ENCODE measurements at places on chromosomes 16 and 17.

DNA sequence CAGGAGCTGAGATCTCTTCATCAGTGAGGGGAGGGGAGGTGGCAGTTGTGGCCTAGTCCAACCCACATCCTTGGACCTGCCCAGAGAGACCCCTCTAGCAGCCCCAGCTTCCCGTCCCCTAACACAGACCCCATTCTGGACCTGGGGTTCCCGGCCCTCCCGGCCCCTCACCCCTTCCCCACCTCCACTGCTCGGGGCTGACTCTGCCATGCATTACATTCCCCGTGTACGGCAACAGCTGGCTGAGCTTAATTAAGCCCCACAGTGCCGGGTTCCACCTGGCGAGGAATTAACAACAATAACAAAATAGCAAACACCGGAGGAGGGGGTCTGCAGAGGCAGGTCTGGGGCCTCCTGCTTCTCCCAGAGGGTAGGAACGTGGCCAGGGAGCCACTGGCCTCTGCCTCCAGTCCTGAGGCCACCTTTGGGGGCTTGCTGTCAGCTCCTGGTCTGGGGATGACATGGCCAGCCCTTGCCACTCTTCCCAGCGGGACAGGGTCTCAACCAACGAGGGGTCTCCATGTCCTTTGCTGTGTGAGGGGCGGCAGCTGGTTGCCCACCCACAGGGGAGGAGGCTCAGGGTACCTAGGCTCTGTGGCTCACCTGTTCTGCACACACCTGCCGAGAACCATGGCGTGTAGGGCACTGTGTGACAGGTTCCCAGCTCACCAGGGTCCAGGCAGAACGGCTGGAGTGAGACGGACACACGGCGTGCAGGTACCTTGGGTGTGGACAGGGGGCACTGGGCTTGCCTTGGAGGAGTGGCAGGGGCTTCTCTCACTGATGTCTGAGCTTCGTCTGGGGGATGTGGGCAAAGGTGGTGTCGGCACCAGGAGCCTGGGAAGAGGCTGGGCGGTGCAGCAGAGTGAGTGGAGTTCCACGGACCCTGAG is 46.9 kb upstream of the CBFA2T3 start:
- no peak for DNase-seq

- DNase-seq: no peak
These were observed 37.8 kb upstream of the TMC5 start for GRCh38 chr16:19379838-19380237.

GRCh38 chr17:55005520-55005919 is 37.0 kb downstream of the STXBP4 start:
- no peak for DNase-seq

DNA sequence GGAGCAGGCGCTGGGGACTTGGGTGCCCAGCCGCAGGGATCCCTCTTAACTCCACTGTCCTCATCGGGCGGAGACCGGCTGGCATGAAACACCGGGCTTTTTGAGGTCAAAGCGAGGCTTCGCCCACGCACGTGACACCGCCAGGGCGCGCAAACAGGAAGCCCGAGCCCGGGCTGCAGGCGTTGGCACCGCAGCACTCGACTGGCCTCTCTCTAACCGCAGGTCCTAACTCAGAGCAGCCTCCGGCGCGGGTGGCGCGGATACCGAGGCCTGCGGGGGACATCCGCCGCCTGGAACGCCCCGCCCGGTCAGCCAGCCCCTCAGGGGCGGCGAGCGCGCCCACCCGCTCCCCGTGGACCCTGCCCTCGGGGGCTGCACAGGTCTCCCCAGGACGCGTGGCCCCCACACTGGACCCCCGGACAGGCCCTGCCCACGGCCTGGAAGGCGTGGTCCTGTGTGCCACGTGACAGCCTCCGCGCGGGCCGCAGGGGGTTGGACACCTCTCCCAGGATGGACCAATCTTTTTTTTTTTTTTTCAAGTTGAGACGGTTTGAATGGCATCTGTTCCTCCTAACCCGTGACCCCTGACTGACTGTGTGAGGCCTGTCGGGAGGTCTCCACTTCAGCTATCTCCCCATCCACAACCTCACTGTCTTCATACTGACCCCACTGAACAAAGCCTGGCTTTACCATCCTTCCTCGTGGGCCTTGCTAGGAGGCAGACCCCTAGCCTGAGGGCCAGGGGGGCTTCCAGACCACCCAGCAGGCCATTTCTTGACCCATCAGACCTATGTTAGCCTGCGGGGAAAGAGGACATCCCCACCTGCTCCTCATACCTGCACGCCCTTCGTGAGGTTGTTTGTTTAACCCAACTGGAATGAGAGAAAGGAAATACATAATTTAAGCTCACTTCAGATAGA is 8.4 kb upstream of the SLC47A2 start:
- DNase-seq: no peak

- DNase-seq: no peak
These were observed 665.7 kb downstream of the CDH8 start for GRCh38 chr16:61370564-61370963.

DNA sequence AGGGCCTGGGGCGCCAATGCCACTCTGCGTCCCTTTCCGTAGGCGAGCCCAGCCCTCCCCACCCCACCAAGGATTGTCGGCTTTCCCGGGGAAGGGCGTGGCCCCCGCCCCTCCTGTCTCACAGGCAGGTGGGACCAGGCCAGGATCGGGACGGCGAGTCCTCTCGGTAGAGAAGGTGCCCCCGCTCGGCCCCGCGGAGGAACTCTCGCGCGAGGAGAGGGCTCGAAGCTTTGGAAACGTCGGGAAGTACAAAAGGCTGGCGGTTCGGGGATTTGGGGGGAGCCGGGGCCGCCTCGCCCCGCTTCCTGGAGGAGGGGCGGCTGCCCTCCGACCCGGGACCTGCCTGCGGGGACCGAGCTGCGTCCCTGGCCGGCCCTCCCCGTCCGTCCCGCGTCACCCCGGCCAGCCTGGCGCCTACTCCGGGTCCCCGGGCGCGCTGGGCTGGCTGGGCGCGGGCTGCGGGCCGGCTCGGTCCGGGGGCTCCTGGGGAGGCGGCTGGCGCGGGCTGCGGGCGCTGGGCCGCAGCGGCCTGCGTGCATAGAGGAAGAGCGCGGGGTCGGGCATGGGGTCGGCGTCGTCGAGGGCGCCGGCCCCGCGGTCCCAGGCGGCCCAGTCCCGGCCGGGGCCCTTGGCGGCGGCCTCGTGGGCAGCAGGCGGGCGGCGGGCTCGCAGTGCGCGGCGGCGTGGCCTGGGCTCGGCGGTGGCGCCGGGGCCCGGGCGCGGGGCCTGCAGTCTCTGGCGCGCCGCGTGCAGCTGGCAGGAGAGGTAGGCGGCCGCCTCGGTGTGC is 12.6 kb upstream of the CLUH start:
- DNase-seq: no peak

DNA sequence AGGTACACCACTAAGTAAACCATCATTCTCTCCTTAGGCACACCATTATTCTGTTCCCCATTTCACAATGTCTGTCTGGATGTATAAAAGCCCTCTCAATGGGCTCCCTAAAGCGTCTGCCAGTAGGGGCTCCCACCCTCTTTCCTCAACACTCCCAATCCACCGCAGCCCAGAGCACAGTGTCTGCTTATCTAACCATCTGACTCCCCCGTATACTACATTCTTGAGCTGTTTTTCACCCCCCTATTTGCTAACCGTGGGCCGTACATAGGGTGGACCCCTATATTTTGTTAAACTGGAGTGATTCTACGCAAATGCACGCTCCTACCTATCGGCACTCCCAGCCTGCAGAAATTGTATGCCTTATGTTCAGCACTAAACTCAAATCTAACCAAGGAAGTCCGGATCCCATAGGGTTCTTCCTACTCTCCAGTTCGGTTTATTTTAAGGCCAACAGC is 685 bp upstream of the PSMD3 start:
- DNase-seq: no peak

DNA sequence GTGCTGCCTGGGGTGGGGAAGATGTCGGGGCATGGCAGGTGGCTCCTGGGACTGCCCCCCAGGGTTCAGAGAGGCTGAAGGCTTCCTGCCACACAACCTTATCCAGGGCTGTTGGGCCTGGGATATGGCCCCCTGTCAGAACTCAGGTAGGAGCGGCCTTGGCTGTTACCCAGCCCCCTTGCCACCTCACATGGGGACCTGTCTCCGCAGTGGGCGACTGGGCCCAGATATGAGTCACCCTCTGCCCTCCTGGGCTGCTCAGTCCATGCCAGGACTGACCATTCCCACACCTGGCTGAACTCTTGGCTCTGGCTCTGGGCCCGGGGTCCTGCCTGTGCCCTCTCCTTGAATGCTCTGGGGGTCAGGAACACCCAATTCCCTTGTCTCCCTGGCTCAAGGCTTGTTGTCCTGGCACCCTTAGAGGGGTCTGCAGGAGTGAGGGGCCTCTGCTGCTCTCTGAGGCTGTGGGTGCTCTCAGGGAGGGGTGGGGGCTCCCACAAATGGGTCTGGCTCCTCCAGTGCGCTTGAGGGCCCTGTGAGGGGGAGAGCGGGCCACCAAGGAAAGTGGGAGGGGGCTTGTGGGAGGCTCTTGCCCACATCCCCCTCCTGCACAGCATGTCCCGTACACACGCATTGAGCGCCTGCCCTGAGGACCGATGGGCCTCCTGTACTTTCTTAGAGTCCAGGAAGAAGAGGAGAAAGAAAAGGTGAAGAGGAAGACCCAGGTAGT is 36.0 kb downstream of the LGALS9 start:
- no peak for DNase-seq

DNA sequence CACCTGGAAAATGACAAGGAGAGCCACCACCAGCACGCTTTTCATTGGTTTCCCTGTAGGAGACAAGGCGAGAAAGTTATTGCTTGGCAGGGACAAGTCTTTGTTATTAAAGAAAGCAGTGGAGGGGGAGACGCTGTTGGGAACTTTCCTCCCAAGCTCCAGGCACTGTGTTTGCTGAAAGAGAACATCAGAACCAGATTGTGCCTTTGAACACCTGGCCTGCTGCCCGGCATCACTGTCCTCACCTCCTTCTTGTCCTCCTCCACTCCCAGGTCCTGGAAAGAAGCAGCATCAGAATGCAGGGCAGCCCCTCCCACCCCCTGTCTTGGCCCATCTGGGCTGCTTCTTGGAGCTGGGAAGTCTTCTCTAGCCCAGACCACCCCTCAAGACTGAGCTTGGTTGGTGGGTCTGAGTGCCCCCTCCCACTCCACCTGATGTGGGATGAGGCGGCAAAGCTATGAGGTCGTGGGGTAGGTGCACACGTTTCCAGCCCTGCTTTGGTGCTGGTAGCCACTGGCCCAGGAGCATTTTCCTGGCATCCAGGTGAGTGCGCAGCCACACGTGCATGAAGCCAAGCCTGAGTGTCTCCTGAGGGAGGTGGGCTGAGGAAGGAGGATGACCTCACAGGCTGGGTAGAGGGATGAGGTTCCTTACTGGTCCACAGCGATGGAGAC is 6.2 kb downstream of the CCR7 start:
- no peak for DNase-seq

DNA sequence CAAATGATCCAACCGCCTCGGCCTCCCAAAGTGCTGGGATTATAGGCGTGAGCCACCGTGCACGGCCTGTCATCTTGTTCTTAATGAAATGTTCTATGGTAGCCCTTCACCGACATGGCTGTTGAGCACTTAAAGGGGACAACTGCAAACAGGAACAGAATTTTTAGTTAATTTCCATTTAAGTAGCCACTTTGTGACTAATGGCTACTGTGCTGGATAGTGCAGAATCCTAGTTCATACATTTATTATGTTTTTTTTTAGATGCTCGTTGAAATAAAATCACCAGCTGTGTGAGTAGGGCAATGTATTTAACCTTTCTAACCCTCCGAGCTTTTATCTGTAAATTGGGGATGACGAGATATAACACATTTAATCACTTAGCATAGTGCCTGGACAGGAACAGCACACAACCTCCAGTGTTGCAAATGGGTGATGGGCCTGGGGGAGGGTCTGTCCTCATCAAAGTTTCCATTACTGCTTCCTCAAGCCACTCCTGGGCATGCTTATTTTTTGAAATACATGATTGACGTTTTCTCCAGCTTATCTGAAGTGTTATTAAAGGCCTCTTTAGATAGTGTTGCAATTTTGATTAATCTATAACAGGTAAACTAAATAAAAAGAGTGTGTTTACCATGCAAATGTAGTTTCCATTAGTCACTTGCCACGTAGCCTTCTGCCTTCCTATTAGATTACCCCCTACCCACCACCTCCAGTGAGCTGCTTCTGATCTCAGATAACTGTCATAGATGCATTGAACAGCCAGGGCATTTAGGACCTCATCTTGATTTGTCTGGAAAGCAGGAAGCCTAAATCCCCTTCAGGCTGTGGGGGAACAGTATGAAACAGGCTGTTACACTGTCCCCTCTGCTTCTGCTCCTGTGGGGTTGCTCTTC is 42.5 kb upstream of the TANC2 start:
- DNase-seq: no peak

DNA sequence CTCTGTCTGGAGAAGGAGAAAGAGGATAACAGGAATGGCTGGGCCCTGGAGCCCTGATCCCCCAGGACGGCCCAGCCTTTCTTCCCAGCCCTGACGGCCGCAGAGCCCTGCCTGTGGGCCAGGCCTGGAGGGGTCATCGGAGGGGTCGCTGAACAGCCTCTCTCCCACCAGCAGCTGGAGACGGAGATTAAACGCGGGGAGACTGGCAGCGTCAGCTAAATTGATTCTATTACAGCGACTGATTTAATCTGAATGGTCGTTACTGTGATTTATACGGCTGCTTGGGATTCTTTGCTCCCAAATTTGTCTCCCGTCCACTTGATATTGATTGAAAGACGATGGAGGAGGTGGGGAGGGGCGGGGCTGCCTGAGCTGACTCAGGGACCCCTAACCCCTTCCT is 7.1 kb upstream of the CDH15 start:
- no peak for DNase-seq

DNA sequence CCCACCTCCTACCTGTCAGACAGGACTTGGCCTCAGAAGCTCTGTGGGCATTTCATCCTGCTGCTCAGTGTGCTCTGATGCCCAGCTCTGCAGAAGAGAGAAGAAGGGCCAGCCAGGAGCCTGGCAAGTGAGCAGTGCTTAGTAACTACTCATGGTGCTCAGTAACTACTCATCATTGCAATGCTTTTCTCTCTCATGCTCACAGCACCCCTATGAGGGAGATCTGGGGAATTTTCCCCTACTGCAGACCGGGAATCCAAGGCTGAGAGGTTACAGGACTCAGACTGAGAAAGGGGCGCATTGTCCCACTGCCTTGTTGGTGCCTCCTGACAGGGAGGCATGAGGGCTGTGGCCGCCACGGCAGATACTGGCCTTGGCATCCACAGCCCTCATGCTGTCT is 261.1 kb downstream of the C16orf95 start:
- DNase-seq: no peak

DNA sequence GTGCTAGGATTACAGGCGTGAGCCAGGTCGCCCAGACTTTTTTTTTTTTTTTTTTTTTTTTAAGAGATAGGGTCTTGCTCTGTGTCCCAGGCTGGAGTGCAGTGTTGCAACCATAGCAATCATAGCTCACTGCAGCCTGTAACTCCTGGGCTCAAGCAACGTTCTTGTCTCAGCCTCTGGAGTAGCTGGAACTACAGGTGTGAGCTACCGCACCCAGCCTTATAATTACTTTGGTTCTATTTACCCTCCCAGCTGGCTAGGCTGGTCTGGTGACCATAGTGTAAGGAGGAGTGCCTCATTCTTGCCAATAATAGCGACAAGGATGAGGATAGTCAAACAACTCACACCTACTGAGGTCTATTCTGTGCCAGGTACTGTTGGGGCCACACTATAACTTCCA is 39.6 kb upstream of the USP7 start:
- DNase-seq: peak; percentile 69

- no peak for DNase-seq
These were observed 58.3 kb downstream of the SRCIN1 start for GRCh38 chr17:38547444-38547843.

Data from NCI-H2029 treated with DMSO at 0.1 percent for 48 hours (cell line).